ENCODE measurements at places on chromosomes 7 and 10.
A peak's percentile ranks its signal among the peaks of the same experiment; 100 is the strongest.

GRCh38 chr10:50522908-50523307 is 100.8 kb downstream of the SGMS1 start:
- no peaks in the 10 kb centered on the region for H3K27me3 ChIP-seq
- no peak overlapping the region for H3K27ac ChIP-seq
- H3K4me3 ChIP-seq, result no peak overlapping the region
- H3K36me3 ChIP-seq, result no peaks in the 10 kb centered on the region
- peaks cover 14% of the 10 kb centered on the region for H3K4me1 ChIP-seq

- no peak overlapping the region for H3K4me3 ChIP-seq
- no peaks in the 10 kb centered on the region for H3K4me1 ChIP-seq
- no peak overlapping the region for H3K27ac ChIP-seq
These were observed 6.9 kb downstream of the C7orf57 start for GRCh38 chr7:48042216-48042615.

DNA sequence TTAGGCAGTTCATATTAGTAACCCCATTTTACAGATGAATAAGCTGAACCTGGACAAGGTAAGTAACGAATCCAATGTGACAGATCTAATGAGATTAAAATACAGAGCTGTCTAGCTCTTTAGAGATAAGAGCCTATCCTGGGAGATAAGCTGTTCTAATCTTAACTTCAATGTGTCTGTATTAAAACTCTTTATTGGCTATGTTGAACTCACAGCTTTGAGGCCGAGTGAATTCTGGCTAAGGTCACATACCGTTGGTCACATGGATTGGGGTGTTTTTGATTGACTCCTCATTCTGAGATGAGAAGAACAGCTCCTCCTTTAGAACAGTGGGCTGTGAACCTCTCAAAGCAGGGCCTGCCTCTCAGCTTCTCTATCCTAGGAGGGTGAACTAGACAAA is 113.4 kb upstream of the EEPD1 start:
- peaks cover 4% of the 10 kb centered on the region for H3K36me3 ChIP-seq
- H3K27me3 ChIP-seq, result peaks cover 7% of the 10 kb centered on the region
- H3K4me3 ChIP-seq, result no peak overlapping the region
- no peak for DNase-seq
- peaks cover 6% of the 10 kb centered on the region for H3K4me1 ChIP-seq
- no peak overlapping the region for H3K27ac ChIP-seq

- no peak overlapping the region for H3K27ac ChIP-seq
- H3K27me3 ChIP-seq, result peaks cover 5% of the 10 kb centered on the region
- no peak for DNase-seq
- H3K36me3 ChIP-seq, result no peaks in the 10 kb centered on the region
- no peak overlapping the region for H3K4me3 ChIP-seq
These were observed 114.1 kb upstream of the MACROH2A2 start for GRCh38 chr10:69938541-69938991.

- no peak overlapping the region for H3K4me3 ChIP-seq
- DNase-seq, result no peak
- H3K27ac ChIP-seq, result no peak overlapping the region
- peaks cover 8% of the 10 kb centered on the region for H3K4me1 ChIP-seq
These were observed 365.9 kb upstream of the IGFBP3 start for GRCh38 chr7:46286957-46287356.

DNA sequence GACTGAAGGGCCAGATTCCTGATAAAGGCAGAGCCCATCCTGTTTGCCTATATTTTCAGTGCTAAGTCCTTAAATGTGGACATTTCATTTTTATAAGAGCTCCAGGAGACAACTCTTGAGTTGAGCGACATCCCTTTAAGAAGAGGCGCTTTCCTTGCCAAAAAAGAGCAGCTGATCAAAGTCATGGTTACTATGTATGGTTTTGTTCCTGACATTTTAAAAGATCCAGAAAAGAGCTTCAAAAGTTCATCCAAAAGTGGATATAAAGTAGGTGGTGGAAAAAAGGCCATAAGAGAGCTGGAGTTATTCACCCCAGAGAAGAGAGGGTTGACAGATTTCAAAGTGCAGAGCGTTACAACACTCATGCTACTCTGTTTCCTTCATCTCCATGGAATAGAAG is 36.7 kb downstream of the RHOBTB1 start:
- H3K4me1 ChIP-seq, result no peaks in the 10 kb centered on the region
- no peak overlapping the region for H3K27ac ChIP-seq
- H3K4me3 ChIP-seq, result no peak overlapping the region
- peaks cover 10% of the 10 kb centered on the region for H3K36me3 ChIP-seq
- H3K27me3 ChIP-seq, result peaks cover 6% of the 10 kb centered on the region
- no peak for DNase-seq

DNA sequence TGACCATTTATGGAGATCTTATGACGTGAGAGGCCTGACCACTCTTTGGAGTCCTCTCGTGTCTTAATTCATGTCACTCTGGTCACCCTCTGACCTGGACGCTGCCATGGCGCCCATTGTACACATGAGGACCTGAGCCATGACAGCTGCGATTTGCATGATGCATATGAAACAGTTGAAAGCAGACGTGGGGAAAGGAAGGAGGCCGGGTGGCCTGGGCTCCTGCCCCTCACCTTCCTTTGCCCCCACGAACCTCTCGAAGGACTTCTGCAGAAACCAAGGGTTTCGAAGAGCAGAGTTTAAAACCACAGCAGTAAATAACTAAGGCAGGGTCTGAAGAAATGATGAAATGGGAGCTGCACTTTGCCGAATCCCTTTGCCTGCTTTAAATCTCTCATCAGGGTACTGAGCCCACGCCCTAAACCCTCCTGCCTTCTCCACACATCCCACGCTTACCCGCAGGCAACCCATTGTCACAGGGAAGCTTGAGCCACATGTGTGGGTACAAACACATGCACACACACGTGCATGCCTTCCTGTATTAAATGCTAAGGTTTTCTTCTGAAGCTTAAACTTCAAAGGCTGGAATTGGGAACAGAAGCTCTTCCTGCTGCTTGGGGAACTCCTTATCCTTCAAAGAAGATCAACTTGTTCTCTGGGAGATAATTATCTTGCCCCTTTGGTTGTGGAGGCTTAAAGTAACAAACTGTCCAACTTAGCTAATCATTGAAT is 11.7 kb upstream of the CALML3 start:
- peaks cover 11% of the 10 kb centered on the region for H3K36me3 ChIP-seq
- DNase-seq, result no peak
- H3K27me3 ChIP-seq, result peaks cover 2% of the 10 kb centered on the region
- no peaks in the 10 kb centered on the region for H3K4me1 ChIP-seq

DNA sequence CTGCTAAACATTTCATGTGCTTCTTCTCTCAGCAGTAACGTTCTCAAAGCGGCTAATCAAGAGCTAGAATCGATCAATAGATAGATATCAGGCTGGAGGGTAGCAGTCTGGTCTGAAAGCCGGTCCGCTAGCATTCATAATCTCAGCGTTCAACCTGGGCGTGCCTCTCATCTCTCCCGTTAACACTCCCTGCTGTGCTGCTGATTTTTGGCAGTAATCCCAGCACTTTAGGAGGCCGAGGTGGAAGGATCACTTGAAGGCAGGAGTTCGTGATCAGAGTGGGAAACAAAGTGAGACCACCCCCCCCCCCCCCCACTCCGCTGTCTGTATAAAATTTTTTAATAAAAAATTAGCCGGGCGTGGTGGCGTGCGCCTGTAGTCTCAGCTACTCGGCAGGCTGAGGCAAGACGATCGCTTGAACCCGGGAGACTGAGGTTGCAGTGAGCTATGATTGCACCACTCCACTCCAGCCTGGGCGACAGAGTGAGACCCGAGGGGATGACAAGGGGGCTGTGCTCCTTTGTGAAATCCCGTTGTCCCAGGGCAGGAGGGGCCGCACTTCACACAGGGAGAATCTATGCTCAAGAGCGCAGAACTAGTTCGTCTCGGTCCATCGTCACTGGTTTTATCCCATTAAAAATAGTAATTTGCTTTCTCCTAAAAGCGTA is 624 bp upstream of the CEP55 start:
- H3K36me3 ChIP-seq, result no peaks in the 10 kb centered on the region
- peak; percentile 54 for DNase-seq

GRCh38 chr7:129771201-129771927 is 159.8 kb downstream of the NRF1 start:
- peak overlapping the region; percentile 55 for H3K27ac ChIP-seq
- no peaks in the 10 kb centered on the region for H3K36me3 ChIP-seq
- H3K4me1 ChIP-seq, result peaks cover 53% of the 10 kb centered on the region
- peak overlapping the region; percentile 70 for H3K4me3 ChIP-seq

- H3K27ac ChIP-seq, result no peak overlapping the region
- H3K27me3 ChIP-seq, result no peaks in the 10 kb centered on the region
- H3K36me3 ChIP-seq, result no peaks in the 10 kb centered on the region
These were observed 14.0 kb downstream of the PRSS58 start for GRCh38 chr7:142243823-142244222.

GRCh38 chr10:122331615-122332446 is 42.7 kb upstream of the PLEKHA1 start:
- DNase-seq, result no peak
- no peaks in the 10 kb centered on the region for H3K36me3 ChIP-seq
- no peak overlapping the region for H3K27ac ChIP-seq

DNA sequence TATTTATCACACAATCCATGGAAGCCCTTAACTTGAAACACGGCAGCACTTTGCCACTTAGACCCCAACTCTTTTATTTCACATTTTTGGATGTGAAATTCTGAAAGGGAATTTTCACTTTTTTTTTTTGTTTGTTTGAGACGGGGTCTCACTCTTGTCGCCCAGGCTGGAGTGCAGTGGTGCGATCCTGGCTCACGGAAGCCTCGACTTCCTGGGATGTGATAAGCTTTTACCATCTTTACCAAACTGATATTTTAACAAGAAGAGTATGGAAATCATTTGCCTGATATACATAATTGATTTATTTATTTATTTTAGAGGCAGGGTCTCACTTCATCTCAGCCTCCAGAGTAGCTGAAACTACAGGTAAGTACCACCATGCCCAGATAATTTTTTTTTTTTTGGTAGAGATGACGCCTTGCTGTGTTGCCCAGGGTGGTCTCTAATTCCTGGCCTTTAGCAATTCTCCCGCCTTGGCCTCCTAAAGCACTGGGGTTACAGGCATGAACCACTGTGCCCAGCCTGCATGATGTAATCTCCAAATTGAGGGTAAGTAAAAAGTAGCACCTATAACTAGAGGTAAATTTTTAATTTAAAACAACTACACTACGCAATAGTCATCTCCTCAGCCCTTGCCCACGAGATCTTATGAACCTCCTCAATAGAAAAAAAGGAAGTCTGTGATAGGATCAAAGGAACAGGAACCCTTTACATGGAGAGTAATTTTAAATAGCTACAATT is 180.7 kb upstream of the KLF14 start:
- peaks cover 17% of the 10 kb centered on the region for H3K4me1 ChIP-seq
- H3K4me3 ChIP-seq, result no peak overlapping the region
- DNase-seq, result no peak
- H3K36me3 ChIP-seq, result no peaks in the 10 kb centered on the region

- H3K36me3 ChIP-seq, result no peaks in the 10 kb centered on the region
- H3K27ac ChIP-seq, result no peak overlapping the region
- peaks cover 4% of the 10 kb centered on the region for H3K27me3 ChIP-seq
- H3K4me1 ChIP-seq, result no peaks in the 10 kb centered on the region
These were observed 434.4 kb downstream of the TCERG1L start for GRCh38 chr10:130877126-130877525.

Data from glutamatergic neuron (in vitro differentiated cells).